Activated T-cell treated with anti-CD3 and anti-CD28 coated beads for 24 hours (primary cell): ENCODE measurements at places on chromosomes 3 and 15.

GRCh38 chr3:127325629-127325961 lies 37.7 kb upstream of the PRR20G start:
- DNase-seq: no peak

DNA sequence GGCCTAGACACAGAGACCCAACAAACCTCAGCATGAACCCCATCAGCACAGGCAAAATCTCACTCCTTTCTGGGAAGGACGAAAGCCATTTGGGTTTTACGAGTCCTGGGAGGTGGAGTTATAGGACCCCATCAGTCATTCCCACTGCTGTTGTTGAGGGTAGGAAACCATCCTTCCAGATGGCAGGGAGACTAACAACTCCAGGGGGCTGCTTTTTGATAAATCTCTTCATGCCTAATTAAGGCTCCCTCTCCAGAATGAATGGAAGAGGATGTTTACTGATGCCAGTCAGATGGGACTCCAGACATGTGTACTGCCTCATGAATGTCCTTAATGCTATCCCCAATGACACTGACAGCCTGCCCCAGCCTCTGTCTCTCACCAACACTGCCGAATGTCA lies 75.3 kb downstream of the ST8SIA2 start:
- DNase-seq: no peak

DNA sequence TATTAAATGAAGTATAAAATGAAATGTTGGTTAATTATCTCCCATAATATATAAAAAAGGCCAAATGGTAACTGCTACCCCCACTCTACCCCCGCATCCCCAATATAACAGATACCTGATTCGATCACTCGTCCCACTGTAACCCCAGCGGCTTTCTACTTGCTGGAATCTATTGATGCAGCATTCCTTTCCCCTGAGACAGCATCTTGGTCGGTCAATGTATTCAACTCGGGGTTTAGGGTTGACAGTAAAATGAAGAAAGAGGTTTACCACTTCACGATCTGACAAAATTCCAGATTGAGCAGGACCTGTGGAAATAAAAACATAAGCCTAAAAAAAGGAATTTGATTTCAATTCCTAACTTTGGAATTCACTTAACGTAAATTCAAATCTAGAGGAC lies 18.6 kb upstream of the C15orf40 start:
- DNase-seq: no peak

DNA sequence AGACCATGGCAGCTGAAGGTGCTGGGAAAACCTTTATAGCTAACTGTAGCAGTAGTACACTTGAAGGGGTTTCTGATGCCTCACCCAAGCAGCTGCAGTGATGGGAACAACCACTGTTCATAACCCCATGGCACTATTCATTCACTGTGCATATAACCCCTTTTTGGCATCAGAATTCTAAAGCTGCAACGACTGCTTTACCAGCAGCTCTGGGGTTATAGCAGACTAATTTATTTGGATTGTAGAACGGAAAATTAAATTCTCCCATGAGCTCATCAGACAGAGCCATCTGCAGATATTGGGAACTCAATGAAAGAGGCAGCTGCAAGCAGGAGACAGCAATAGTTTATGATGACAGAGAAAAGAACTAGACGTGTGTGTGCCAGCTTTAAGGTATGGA lies 28.6 kb downstream of the TFDP2 start:
- DNase-seq: no peak

- no peak for DNase-seq
Observed at GRCh38 chr15:59812889-59813288, 123.8 kb upstream of the BNIP2 start.

DNA sequence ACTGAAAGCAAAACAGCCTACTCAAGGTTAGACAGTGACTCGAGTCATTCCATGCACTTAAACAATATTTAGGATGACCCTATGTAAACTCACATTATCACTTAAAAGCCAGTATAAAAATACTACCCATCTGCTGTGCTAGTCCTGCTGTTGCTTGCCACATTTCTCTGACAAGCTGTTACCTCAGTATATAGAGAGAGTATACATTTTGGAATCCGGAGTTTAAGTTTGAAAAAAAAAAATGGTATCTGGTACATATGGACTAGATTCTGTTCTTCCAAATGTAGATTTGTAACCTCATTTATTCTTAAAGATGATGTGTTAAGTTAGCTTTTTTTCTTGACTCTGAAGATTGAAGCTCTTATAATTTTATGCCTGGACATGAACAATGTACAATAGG lies 503.8 kb upstream of the TPRG1 start:
- no peak for DNase-seq

DNA sequence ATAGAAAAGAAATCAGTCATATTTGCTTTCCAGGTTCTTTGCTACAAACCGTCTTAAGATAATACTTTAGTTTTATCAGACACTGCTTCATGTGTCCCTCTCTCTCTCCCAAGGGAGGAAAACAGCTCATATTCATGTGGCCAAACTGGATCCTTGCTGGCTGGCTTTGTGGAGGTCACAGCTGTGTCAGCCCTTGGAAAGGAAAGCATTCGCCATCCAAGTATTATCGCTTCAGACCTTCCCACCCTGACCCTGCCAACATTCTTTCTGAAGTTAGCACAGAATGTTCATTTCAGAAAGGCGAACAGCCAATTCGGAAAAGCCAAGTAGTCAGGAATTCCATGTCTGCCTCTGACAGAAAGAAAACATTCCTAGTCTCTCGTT lies 213.6 kb downstream of the FEZF2 start:
- DNase-seq: no peak

GRCh38 chr3:72309661-72310418 lies 524.9 kb upstream of the PROK2 start:
- no peak for DNase-seq

- no peak for DNase-seq
Observed at GRCh38 chr15:59260090-59260489, 53.4 kb downstream of the LDHAL6B start.

- DNase-seq: no peak
Observed at GRCh38 chr3:65902304-65902793, 136.4 kb downstream of the MAGI1 start.

GRCh38 chr3:102161384-102162006 lies 273.3 kb upstream of the ZPLD1 start:
- DNase-seq: no peak

- no peak for DNase-seq
Observed at GRCh38 chr15:29665444-29666003, 156.7 kb downstream of the TJP1 start.

GRCh38 chr3:133152056-133152455 lies 113.9 kb downstream of the TMEM108 start:
- no peak for DNase-seq

DNA sequence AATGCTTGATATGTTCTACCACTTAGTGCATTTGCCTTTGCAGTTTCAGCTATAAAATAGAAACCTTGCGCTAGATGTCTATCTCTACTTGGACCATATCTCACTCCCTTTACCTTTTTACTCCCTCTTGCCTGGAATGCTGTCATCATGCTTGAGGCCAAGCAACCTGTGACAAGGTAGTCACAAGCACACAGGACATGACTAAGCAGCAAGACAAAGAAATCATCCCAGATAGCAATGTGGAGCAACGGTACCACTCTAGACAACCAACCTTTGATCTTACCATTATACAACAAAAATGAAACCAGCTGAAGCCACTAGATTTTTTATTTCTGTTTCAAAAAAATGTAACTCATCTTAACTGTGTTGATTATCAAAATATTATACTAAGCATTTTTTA lies 50.5 kb upstream of the SPSB4 start:
- no peak for DNase-seq

DNA sequence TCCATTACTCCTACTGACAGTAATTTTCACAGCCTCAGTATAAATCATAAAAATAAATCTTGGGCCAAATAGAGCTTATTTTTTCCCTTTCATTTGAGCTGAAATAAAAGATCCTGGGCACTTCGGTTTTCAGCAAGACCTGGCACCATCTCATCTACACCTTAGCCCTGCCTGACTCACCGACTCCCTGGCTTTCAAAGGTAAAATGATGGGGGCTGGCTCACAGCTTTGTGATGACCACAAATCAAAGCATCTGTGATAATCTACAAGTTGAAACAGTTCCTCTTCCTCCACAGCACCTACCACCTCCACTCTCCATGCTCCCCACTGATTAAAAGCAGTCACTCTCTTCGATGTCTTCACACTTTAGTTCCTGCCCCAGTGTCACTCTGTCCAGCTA lies 27.6 kb downstream of the DET1 start:
- DNase-seq: no peak
